Karpas-422 (cell line): ENCODE measurements at places on chromosomes 3 and 15. TPM values are rescaled to one million over a fixed set of nuclear protein-coding genes. Genes with fewer than 3 reads are reported as not detected.

DNA sequence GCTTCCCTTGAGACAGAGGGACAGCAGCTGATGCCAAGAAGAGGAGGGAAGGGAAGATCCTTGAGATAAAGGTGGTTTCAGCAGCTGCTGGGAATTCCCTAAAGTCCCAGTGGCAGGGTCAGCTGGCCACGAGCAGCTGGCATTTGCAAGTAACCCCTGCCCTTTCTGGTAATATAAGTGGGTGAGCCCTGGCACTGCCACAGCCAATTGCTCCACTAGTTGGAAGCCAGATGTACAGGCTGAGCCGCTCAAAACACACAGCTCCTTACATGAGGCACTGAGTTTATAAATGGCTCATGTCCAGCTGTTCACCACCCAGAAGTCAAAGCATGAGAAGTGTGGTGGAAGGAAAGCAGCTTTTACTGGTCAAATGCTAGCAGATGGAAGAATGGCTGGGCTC is 35.4 kb downstream of the PRR20G start:
- no peak overlapping the region for H3K4me3 ChIP-seq
- no peaks in the 10 kb centered on the region for H3K36me3 ChIP-seq
- H3K4me1 ChIP-seq = no peaks in the 10 kb centered on the region
- H3K27ac ChIP-seq = no peak overlapping the region

- no peaks in the 10 kb centered on the region for H3K36me3 ChIP-seq
- H3K4me1 ChIP-seq = no peaks in the 10 kb centered on the region
- no peak overlapping the region for H3K27ac ChIP-seq
- H3K27me3 ChIP-seq = no peaks in the 10 kb centered on the region
- no peak overlapping the region for H3K4me3 ChIP-seq
Observed at GRCh38 chr3:17110660-17111396, 226.1 kb downstream of the PLCL2 start.

DNA sequence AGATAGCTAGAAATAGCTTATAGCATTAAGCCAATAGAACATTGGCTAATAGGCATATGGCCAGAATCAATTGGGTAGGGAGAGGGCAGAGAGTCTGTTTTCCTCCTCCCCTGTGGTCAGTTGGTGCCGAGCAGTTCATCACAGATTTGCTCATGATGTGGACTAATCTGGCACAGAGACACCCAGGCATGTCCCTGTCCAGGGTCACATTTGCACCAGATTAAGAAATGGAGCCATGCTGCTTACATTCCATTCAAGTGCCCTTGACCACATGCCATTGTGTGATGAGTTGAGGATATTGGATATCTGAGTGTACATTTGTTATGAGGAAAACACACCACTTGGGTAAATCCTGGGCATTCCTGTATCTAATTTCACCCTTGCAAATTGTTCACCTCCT is 53.4 kb downstream of the USP13 start:
- no peaks in the 10 kb centered on the region for H3K4me1 ChIP-seq

- H3K27ac ChIP-seq = no peak overlapping the region
- H3K36me3 ChIP-seq = no peaks in the 10 kb centered on the region
- no peaks in the 10 kb centered on the region for H3K4me1 ChIP-seq
- no peak for DNase-seq
- no peak overlapping the region for H3K4me3 ChIP-seq
Observed at GRCh38 chr3:194964809-194965208, 279.1 kb downstream of the FAM43A start.

GRM7 gene
- not detected in 2 replicates for total RNA-seq

AMOTL2 gene
- total RNA-seq = not detected in 2 replicates

DNA sequence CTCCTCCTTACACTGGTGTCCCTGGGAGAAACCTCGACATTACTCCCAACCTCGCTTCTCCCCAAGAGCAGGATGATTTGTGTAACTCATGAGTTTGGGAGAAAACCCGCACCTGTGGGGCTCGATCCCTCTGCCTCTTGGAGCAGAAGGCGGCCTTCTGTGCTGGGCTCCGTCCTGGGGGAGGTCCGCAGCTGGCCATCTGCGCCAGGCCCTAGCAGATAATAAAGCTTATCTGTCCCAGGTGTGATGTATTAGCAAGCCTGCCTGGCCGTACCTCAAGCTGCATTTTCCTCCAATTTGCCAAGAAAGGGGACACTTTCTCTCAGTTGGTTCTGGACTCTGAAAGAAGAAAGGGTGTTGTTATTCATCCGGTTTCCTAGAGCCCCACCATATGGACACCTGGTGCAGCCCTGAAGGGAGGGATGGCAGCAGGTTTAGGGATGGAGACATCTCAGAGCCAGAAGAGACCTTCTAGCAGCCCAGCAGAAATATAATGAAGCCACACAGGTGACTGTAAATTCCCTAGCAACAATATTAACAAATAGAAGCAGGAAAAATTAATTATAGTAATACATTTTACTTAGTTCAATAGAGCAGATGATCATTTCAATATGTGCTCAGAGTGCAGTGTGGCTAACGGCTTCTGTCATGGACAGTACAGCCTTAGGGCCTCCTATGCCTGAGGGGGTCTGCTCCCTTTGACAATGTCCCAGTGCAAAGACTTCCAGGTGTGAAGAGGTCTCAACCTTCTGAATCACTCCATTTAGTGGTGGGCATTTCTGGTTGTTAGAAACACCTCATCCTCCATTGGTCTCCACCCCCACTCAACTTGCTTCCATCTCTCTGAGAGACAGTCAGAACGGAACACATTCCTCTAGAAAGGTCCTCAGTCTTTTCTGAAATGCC is 94.8 kb downstream of the CPN2 start:
- no peaks in the 10 kb centered on the region for H3K4me1 ChIP-seq
- H3K36me3 ChIP-seq = no peaks in the 10 kb centered on the region
- no peak for DNase-seq
- no peak overlapping the region for H3K27ac ChIP-seq

UNC13C gene
- not detected in 2 replicates for total RNA-seq

NLGN1 gene
- total RNA-seq = not detected in 2 replicates

- no peak for DNase-seq
- no peaks in the 10 kb centered on the region for H3K4me1 ChIP-seq
- no peaks in the 10 kb centered on the region for H3K36me3 ChIP-seq
Observed at GRCh38 chr3:6862041-6862879, 1.3 kb downstream of the GRM7 start.

ASB14 gene
- total RNA-seq = 0.04 TPM in 1 of 2 replicates, not detected in the other

HGD gene
- total RNA-seq = not detected in 2 replicates

DNA sequence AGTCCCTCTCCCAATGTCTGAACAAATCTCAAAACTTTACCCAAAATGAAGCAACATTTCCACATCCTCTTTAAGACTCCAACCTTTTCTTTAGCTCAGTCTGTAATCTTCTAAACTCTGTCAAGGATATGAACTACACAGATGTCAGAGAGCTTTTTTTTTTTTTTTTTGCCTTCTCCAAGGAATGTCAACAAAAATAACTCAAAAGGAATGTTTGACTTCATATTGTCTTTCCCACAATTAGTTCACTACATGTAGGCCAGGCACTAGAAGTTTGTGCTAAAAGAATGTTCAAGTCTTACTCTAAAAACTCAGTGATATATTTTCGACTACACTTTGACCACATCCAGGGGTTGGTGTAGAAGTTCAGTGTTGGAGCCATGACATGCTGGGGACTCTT is 37.1 kb downstream of the ADAMTS9 start:
- no peak overlapping the region for H3K4me3 ChIP-seq
- H3K27me3 ChIP-seq = no peaks in the 10 kb centered on the region
- H3K36me3 ChIP-seq = no peaks in the 10 kb centered on the region
- no peak for DNase-seq
- no peak overlapping the region for H3K27ac ChIP-seq

DNA sequence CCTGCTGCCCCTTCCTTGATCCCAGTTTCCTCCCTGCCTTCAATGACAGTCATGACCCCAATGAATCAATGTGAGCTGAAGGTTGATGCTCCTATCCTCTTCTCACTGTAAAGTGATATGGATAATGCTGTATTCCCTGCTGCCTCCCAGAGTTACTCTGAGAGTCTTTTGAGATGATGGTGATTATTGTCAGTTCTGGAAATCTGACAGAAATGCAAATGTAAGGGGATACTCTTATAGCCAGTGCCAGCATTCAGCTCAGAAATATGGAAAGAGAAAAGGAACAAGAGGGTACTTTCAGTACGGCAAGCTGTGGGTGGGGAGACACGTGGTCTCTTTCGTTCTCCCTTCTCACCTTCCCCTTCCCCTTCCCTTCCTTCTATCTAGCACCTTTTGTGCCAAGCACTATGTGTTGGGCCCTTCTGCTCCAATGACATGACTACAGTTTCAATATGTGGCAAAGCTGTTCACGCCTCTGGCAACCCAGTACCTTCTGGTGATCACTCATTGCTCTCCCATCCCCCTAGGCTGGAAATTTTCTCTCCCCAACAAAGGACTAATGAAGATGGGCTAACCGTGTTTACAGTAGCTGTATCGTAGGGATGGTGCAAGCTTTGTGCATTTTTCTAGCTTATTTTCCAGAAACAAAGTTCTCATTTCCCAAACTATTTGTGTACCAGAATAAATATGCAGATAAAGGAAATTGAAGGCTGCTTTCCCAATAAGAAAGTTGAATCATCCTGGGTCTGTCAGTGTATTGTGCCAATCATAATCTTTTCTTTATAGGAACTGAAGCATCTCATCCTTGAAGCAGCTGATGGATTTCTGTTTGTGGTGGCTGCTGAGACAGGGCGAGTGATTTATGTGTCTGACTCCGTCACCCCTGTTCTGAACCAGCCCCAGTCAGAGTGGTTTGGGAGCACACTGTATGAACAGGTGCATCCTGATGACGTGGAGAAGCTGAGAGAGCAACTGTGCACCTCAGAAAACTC is 70.3 kb downstream of the ARNT2 start:
- no peaks in the 10 kb centered on the region for H3K4me1 ChIP-seq
- no peak overlapping the region for H3K27ac ChIP-seq
- H3K36me3 ChIP-seq = no peaks in the 10 kb centered on the region
- H3K27me3 ChIP-seq = no peaks in the 10 kb centered on the region

- no peaks in the 10 kb centered on the region for H3K36me3 ChIP-seq
- no peaks in the 10 kb centered on the region for H3K27me3 ChIP-seq
- no peak overlapping the region for H3K4me3 ChIP-seq
- DNase-seq = no peak
- no peak overlapping the region for H3K27ac ChIP-seq
Observed at GRCh38 chr15:77346245-77347036, 73.5 kb downstream of the PEAK1 start.
